ENCODE measurements at places on chromosomes 3 and 15. TPM values are rescaled to one million over a fixed set of nuclear protein-coding genes. Genes with fewer than 3 reads are reported as not detected.

PTPRG gene
- 44.9 TPM for total RNA-seq

GOLGA8S gene
- total RNA-seq = 0.48 TPM

DPPA4 gene
- 0.10 TPM for total RNA-seq

GPR87 gene
- total RNA-seq = not detected

KIF15 gene
- 41.2 TPM for total RNA-seq

FLNB gene
- 104 TPM for total RNA-seq

UPK1B gene
- not detected for total RNA-seq

CPNE9 gene
- not detected for total RNA-seq

PLAAT1 gene
- total RNA-seq = not detected

CHRM5 gene
- total RNA-seq = not detected

DOCK3 gene
- 0.12 TPM for total RNA-seq

CLRN1 gene
- not detected for total RNA-seq

PLSCR2 gene
- total RNA-seq = not detected

KNG1 gene
- not detected for total RNA-seq

TBC1D5 gene
- total RNA-seq = 83.3 TPM

OIP5 gene
- 92.3 TPM for total RNA-seq

ERICH6 gene
- total RNA-seq = not detected

WDR93 gene
- total RNA-seq = 0.48 TPM

ANAPC13 gene
- total RNA-seq = 116 TPM

IL17RC gene
- 23.2 TPM for total RNA-seq

BDH1 gene
- 14.5 TPM for total RNA-seq

FAM98B gene
- total RNA-seq = 13.0 TPM

PDCD10 gene
- total RNA-seq = 146 TPM

CASR gene
- not detected for total RNA-seq

SPSB4 gene
- not detected for total RNA-seq

SLC27A2 gene
- 0.39 TPM for total RNA-seq

DUOXA2 gene
- total RNA-seq = not detected

ZIC4 gene
- 0.10 TPM for total RNA-seq

GOLGA8Q gene
- not detected for total RNA-seq

CCDC13 gene
- 0.48 TPM for total RNA-seq

MCTP2 gene
- total RNA-seq = 39.5 TPM

SERINC4 gene
- not detected for total RNA-seq

MINAR1 gene
- total RNA-seq = 1.3 TPM

MFAP1 gene
- total RNA-seq = 46.4 TPM

ACSBG1 gene
- total RNA-seq = 0.24 TPM

ADGRG7 gene
- total RNA-seq = not detected

CYP19A1 gene
- 0.59 TPM for total RNA-seq

THPO gene
- total RNA-seq = not detected

KLHL25 gene
- total RNA-seq = 5.6 TPM

OXTR gene
- 6.4 TPM for total RNA-seq

P2RY1 gene
- total RNA-seq = 0.48 TPM

RASL12 gene
- 0.39 TPM for total RNA-seq

RBPMS2 gene
- total RNA-seq = not detected

MAP6D1 gene
- total RNA-seq = 1.1 TPM

SV2B gene
- total RNA-seq = not detected

AGBL1 gene
- total RNA-seq = not detected

PLXND1 gene
- 68.0 TPM for total RNA-seq

TFRC gene
- total RNA-seq = 169 TPM

ATP13A4 gene
- total RNA-seq = not detected

CLDN1 gene
- total RNA-seq = 0.59 TPM

NR1I2 gene
- total RNA-seq = not detected

ISLR gene
- 2.5 TPM for total RNA-seq

MAGI1 gene
- total RNA-seq = 3.4 TPM

NEDD4 gene
- total RNA-seq = 30.8 TPM

RGMA gene
- not detected for total RNA-seq

POMGNT2 gene
- total RNA-seq = 14.9 TPM

Measured in RPMI7951 (cell line).